ENCODE measurements at places on chromosomes 1 and 21.
A peak's percentile ranks its signal among the peaks of the same experiment; 100 is the strongest.

DNA sequence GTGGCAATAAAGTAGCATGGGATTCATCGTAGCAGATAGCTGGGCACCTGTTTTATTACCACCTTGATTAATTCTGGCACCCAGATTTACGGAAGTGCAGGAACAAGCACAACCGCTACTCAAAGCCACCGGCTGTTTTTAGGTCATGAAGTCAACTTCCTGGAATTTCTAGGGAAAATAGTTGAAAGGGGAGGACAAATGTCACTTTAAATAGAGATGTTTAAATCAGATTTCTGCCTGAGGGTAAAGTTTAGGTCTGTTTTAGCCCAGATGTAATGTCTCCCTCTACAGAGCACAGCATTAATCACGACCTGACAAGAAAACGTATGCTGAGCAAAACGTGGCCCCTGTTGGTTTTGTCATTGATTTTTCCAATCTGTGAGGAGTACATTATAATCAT lies 8.0 kb downstream of the ADGRL2 start:
- peak; percentile 15 for DNase-seq

- no peak for DNase-seq
These were observed 20.4 kb downstream of the PRPF38A start for GRCh38 chr1:52424813-52425212.

GRCh38 chr1:182795563-182796228 lies 6.1 kb downstream of the NPL start:
- no peak for DNase-seq

GRCh38 chr1:118927427-118928187 lies 60.5 kb downstream of the TBX15 start:
- no peak for DNase-seq

DNA sequence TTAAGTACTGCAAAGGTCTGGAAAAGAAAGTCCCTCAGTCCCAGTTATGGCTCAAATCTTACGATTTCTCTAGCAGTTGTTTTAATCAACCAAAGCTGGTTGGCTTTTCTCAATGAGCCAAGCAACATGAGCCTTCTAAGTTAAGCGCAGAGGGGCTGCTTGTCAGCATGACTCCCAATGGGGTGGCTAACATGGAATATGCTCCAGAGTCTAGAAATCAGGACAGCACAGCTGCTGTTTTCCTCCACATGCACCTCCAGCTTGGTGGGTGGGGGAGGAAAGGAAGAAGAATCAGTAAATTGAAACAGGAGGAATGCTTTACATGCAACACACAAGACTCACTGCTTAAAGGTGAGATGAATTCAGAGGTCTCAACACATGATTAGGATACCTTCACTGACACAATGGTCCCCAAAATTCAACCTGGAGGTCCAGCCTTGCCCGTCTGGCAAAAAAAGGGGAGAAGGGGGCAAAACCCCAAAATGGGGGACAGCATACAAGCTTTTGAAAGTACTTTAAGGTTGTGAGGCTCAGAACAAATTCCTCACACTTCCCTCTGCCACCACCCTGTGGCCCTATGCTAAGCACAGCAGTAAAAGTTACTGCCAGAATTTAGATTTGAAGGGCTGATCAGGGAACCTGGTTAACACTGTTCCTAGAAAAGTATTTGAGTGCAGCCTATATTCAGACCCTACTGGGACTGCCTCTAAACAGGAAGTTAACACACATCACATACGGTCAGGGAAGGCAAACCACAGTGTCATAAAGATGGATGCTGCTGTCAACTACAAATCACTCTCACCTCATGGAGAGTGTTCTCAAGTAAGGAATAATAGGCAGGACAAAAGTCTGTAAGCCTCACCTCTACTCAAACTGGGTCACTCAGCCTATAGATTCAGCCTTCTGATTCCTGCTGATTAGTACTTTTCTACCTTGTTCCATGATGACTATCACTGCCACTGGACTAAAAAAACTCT lies 2.6 kb downstream of the GATAD2B start:
- DNase-seq, result no peak
